Gastroesophageal sphincter (tissue), 4 donors: ENCODE measurements at places on chromosomes 3 and 15. TPM values are rescaled to one million over a fixed set of nuclear protein-coding genes. Genes with fewer than 3 reads are reported as not detected.

GRCh38 chr15:29045717-29046116, 159.9 kb downstream of the APBA2 start:
- ATAC-seq, result no peak

DNA sequence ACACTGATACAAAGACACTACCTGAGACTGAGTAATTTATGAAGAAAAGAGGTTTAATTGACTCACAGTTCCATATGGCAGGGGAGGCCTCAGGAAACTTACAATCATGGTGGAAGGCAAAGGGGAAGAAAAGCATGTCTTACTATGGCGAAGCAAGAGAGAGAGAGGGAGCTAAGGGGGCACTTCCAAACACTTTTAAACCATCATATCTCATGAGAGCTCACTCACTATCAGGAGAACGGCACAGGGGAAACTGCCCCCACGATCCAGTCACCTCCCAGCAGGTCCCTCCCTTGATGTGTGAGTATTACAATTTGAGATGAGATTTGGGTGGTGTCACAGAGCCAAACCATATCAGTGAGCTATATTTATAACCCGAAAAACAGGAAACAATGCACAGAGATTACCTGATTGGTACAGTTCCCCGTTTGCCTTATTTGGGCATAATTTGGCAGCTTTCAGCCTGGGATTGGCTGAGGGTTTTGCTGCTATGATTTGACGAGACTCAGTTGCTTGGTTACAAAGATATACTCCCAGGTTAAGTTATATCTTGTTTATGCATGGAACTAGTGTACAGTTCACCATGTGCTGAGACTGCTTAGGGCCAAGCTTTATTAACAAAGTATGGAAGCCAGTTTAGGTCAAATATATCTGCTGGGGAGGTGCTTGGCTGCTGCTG, 184.2 kb downstream of the NR2F2 start:
- no peak for ATAC-seq

DNA sequence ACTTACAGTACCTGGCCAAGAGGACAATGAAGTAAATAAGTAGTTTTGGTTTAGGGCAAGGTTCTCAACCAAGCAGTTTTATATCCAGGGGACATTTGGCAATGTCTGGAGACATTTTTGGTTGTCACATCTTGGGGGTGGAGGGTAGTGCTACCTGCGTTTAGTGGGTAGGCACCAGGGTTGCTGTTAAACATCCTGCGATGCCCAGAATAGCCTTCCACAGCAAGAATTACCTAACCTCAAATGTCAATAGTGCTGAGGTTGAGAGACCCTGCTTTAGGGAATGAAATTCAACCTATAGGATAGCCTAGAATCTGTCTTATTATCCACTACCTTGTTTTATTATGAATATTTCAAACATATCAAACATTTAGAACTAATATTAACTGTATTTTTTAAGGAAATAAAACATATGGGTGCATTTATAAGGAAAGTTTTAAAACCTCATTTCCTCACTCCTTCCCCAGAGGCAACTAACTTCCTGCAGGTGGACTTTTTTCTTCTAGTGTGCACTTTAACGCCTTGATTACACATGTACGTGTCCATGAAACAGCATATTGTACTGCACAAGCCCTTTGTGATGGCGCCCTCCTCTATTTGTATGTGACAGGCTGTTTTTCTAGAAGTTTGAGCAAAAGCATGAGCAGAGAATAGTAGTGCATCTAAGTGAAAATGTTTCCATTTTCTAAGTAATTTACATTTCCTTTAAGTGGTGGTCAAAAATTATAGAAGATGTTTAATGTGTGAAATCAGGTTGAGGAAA, 57.1 kb downstream of the TRAK1 start:
- ATAC-seq, result no peak

DNA sequence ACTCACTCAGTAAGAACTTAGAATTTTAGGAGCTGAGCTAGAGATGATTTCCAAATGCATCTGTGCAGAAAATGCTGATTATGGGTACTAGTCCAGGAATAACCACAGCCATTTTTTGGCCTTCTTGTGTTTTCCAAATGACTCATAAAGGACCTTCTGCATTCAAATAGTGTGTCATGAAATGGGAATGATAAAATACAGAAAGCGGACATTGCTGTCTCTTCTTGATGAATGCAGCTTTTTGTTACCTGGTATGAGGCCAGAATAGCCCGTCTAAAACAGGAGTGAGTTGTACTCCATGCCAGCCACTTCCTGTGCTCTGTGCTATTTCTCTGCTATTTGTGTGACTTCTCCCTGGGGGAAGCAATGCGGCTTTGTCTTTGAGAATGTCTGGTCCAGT, 20.5 kb upstream of the FRMD5 start:
- no peak for ATAC-seq

- ATAC-seq, result no peak
These were observed 14.9 kb downstream of the SIAH2 start for GRCh38 chr3:150747886-150748683.

GRCh38 chr3:126008219-126008618, 39.2 kb downstream of the ROPN1B start:
- peak; percentile 19 for ATAC-seq

- ATAC-seq, result no peak
These were observed 57.6 kb downstream of the BHLHE40 start for GRCh38 chr3:5036858-5037257.

- no peak for ATAC-seq
These were observed 73.7 kb downstream of the PRTG start for GRCh38 chr15:55669270-55669669.

- ATAC-seq, result no peak
These were observed 119.2 kb upstream of the TP63 start for GRCh38 chr3:189512039-189512438.

The FSIP1 gene
- total RNA-seq, result 0.94 TPM

The GABRA5 gene
- 2.4 TPM for total RNA-seq

The ROBO1 gene
- 9.7 TPM for total RNA-seq

The ATP13A4 gene
- total RNA-seq, result not detected

The SMCO1 gene
- total RNA-seq, result not detected

The SNTN gene
- total RNA-seq, result not detected

The GBE1 gene
- 23.3 TPM for total RNA-seq

The CLSTN2 gene
- 9.7 TPM for total RNA-seq
